ENCODE measurements at places on chromosomes 2 and 18.

- no peak for DNase-seq
Measured at GRCh38 chr2:138610201-138610953, 108.8 kb downstream of the SPOPL start.

DNA sequence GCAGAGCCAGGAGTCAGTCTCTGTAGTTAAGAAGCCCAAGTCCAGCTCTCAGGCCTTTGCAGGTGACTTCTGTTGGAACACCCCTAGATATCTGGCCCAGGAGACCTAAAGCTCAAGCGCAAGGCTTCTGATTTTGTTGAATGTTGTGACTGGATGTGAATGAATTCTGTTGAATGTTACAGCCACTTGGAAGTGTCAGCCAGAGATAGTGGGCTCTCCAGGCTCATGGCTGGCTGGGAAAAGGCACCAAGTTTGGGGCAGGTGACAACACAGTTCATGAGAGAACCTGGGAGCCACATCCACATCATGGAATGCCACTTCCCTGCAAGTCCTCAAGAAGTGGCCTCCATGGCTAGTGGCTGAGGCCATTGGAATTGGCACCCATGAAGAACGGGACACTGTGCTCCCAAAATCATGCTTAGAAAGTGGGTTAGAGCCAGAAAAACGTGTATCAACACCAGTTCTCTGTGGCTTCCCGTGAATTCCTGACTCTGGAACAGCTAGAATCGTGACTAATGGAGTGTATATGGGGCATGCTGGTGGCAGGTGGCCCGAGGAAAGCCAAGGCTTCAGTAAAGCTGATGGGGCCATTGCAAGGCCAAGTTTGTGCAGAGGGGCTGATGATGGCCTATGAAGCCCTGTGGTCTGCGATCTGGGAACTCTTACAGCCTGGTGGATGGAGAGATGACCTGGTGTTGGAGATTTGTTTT is 30.2 kb downstream of the EDAR start:
- no peak for DNase-seq

GRCh38 chr2:23502096-23502495 is 117.1 kb downstream of the KLHL29 start:
- no peak for DNase-seq

- no peak for DNase-seq
Measured at GRCh38 chr2:102837626-102838198, 75.9 kb downstream of the TMEM182 start.

All from SJSA1 (cell line).